ENCODE measurements at places on chromosomes 6 and 20.

DNA sequence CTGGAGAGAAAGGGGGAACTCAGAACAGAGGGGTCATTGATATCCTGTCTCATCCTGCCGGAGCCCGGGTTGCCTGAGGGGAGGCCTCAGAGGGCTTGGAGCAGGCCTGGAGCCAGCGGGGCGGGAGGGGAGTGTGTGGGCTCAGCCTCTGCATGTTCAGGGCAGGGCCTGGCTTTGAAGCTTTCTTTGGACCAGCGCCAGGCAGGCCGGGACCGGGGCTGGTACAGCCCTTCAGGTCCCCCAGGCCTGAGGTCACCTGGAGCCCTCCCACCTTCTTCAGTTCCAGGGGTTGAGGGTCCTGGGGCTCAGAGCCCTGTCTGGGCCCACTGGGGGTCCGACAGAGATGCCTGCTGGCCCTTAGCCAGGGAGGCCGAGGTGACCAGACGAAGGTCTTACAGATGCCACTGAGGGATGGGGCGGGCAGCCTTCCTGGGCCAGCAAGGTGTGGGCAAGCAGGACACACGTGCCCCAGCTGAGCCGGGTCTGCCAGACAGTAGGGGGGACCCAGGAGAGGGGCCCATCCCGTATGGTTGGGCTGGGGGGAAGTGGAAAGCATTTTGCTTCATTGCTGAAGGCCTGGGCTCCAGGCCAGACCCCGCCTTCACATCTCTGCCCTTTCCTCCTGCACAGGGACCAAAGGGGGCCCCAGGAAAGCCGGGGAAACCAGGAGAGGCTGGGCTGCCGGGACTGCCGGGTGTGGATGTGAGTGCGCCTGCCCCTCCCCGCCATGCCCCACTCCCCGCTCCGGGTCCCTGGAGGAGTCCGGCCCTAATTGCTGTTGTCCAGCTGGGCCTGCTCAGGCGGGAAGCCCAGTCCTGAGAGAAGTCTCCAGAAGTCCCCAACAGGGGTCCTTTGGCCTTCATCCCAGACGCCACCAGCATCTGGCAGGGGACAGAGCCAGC lies 2.0 kb downstream of the COL9A3 start:
- no peak for DNase-seq

DNA sequence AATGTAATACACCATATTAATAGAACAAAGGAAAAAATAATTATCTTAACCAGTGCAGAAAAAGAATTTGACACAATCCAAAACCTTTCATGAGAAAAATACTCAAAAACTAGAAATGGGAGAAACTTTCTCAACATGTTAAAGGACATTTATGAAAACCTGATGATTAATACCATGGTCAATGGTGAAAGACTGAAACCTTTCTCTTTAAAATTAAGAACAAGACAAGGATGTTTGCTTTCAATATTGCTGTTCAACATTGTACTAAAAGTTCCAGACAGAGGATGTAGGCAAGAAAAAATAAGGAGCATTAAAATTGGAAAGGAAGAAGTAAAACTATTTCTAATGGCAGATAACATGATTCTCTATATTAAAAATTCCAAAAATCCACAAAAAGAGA lies 981.3 kb upstream of the FLRT3 start:
- no peak for DNase-seq

DNA sequence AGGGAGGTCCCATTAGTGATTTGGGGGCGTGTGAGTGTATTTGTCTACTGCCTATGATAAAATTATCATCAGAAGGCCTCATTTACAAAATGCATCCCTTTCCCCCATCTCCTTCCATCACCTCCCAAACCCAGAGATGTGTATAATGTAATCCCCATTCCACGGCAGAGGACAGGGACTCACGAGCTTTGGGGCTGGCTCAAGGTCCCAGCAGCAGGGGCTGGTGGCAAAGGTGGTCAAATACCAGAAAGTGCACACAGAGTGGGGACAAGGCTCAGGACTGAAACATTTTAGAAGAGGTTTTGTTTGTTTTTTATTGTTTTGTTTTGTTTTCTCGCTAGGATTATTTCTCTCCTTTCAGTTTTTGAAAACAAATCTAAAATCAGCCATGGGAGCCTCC lies 68.5 kb upstream of the TOP1 start:
- DNase-seq, result no peak

GRCh38 chr20:21523895-21524294 lies 10.0 kb upstream of the NKX2-2 start:
- no peak for DNase-seq

DNA sequence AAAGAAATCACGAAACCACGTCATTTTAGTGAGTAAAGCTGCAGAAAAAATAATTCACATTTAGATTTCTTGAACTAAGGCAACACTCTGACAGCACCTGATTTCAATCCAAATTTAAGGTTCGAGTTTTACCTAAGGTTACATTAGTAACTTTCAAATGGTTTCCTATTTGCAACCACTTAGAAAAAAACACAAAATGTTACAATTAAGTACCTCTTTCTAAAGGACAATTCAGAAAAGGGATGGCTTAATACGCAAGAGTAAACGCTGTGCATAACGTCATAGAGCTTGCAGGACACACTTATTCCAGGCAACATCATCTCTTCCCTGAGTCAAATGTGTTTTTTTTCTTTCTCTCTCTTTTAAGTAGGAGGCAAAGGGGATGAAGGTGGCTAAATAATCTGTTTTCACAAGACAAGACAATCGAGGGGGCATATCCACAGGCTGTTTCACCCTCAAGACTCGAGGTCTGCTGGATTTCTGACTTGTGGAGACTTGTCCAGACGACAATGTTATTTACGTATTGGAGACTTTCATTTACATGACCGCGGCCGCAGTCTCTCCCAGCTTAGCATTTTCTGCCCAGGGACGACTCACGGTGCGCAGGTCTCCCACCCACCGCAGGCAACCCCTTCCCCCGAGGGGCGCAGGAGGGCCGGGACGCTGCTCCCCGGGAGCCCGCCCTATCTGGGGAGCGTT lies 86.0 kb downstream of the SESN1 start:
- DNase-seq, result peak; percentile 37

DNA sequence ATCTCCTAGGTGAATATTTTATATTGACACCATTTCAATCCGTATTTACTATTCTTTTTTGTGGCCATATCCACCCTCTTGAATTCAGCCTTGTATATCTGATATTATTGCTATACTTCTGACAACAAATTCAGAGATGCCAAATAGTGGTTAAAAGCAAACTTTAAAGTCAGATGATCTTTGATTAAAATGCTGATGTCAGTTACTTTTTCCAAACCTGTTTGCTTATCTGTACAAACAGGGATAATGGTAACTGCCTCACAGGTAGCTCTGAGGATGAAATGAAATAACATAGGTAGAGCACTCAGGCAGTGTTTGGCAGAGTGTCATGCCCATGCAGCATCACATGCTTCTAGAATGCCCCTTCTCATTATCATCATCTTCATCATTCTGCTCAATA lies 19.2 kb downstream of the PPIL6 start:
- no peak for DNase-seq

DNA sequence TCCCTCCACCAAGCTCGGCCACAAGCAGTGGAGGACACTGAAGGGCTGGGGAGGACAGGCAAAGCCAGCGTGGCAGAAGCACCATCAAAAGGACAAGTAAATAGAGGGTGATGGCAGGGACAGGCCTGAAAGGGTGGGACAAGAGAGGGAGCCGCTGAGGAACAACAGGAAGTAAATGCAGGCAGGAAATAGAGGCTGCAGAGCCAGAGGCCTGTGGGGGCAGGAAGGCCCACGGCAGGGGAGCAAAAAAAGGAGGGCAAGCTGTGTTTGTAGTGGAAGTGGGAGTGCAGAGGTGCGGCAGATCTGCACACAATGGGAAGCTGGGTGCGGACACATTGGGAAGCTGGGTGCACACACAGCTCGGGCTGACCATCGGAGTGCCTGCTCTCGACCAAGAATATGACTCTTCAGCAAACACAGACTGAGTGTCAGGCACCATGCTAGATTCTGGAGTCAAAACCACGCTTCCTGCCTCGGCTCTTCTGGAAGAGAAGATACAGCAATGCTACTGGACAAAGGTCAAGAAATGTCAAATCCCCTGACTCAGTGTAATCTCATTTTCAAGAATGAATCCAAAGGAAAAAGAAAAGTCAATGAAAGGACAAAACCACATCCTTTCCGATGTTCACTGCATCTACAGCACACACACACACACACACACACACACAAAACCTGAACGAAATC lies 40.4 kb upstream of the RAB22A start:
- DNase-seq, result peak; percentile 32

DNA sequence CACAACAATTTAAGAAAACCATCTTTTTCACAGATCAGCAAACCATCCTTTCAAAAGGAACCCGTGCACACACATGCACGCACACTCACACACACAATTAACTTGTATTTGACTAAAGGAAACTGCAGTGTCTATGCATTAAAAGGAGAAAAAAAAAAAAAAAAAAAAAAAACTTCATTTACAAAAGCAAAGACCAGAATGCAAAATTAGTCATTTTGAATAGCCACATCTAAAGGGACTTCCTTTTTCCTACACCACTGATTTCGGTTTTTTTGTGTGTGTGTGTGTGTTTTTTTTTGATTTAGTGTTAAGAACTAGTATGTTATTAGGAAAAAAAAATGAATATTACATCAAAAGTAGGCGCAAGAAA lies 6.3 kb downstream of the ZMYND8 start:
- DNase-seq, result no peak

- DNase-seq, result no peak
Observed at GRCh38 chr20:33568868-33569801, 79.2 kb downstream of the CBFA2T2 start.

GRCh38 chr6:166781331-166781730 lies 154.3 kb upstream of the RPS6KA2 start:
- DNase-seq, result no peak

DNA sequence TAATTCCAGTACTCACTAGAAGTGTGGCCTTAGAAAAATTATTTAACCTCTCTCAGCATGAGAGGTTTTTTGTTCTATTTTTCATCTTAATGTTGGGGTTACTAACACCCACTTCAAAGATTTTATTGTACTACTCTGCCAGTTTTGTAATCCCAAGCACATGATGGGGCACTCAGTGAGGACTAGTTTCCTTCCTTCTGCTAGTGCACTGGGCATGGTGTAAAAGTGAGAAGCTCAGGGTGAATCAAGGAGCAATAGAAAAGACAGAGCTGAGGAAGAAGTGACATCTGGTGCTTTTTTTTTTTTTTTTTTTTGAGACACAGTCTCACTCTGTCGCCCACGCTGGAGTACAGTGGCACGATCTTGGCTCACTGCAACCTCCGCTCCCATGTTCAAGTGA lies 439.4 kb upstream of the ARID1B start:
- DNase-seq, result no peak

DNA sequence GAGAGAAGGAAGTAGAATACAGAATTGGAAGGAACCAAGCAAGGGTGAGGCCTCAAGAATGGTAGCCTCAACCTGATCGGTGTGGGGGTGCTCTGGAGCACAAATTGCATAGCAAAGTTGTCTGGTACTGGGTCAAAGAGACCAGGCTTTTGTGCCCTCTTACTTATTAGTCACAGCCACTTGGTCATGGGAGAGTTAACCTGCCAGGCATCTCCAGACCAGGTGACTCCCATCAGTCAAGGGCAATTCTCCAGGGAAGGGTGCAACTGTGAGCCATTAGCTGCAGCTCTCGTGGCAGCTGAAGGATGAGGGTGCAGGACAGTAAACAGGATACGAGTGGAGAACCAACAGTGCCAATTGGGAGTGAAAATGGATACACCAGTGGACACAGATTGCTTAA lies 47.7 kb upstream of the PLCB4 start:
- DNase-seq, result no peak
